ENCODE measurements at places on chromosomes 11 and 22.

DNA sequence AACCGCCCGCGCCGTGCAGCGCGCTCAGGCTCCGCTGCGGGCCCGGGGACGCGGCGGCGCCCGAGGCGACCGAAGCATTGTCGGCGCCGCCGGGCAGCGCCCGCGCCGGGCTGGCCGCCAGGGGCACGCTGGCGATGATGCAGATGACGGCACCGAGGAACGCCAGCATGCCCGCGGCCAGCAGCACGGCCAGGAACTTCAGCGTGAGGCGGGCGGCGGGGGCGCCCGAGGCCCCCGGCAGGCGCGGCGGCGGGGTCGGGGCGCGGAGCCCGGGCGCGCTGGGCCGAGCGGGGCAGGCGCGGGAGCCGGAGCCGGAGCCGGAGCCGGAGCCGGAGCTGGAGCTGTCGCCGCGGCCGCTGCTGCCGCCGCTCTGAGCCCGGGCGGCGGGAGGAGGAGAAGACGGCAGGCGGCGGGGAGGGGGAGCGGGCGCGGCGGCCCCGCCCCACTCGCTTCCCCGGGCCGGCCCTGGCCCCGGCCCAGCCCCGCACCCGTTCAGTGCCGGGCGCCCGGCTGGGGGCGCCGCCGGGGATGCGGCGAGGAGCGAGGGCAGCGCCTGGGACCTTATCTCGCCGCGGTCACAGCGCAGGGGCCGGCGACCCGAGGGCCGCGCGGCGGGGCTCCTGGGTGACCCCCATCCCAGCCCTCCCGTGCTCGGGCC, at the start of gene NPTXR:
Gene NPTXR (minus strand): TSS at position 372 of the 658 bp plus-strand sequence.
- DNase-seq = no peak

- no peak for DNase-seq
Measured at GRCh38 chr11:107848345-107848744, 10.2 kb downstream of the SLC35F2 start.

GRCh38 chr11:126362879-126363655, 7.6 kb downstream of the ST3GAL4 start:
- DNase-seq = no peak

DNA sequence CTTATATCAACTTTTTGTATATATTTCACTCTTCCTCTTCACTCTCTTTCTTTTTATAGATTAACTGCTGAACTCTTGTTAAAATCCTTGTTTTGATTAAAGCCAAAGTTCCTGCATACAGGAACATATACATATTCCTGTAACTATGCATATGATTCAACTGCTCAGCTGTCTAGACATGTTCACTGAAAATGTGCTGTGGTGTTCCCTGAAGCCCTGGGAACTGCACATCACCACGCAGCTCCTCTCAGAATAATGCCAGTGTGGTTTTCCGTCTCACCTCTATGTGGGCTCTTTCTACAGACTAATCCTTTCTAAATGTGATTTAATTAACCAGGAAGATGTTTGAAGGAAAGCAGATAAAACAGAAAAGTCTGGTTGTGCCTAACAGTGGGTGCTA, 25.6 kb upstream of the MMP12 start:
- DNase-seq = no peak

DNA sequence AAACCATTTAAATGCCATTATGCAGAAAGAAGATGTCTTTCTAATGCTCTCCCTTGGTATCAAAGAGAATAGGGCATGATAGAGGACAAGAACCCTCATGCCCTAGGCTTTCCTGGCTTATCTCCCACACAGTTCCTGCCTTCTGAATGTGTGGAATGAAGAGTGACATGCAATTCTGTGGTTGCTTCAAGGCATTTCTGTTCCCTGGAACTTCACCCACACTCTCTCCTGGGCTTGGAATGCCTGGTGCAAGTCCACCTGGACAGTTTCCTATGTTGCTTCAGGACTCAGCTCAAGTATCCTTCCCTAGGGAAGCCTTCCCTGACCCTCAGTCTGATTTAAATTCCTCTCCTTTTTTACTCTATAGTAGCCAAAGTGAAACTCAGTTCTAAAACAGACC, 53.8 kb upstream of the DRD2 start:
- DNase-seq = no peak

DNA sequence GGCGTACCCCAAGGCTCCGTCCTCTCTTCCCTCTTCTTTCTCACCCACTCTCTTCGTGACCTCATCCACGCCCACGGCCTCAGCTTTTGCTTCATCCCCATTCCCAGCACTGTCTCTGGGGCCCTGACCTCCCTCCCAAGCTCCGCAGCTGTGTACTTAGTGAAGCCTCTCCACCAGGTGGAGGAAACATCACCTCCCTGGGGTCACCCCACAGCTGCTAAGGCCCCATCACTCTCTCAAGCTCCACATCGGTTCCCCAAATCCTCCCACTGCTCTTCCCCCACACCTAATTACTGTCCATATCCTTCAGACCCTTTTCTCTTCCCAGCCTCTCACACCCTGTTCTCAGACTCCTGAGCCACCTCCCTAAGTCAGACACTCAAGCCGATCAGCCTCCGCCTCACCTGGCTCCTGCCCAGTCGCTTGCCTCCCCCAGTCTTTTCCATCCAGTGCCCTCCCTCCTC, 7.9 kb upstream of the SYT7 start:
- DNase-seq = no peak

DNA sequence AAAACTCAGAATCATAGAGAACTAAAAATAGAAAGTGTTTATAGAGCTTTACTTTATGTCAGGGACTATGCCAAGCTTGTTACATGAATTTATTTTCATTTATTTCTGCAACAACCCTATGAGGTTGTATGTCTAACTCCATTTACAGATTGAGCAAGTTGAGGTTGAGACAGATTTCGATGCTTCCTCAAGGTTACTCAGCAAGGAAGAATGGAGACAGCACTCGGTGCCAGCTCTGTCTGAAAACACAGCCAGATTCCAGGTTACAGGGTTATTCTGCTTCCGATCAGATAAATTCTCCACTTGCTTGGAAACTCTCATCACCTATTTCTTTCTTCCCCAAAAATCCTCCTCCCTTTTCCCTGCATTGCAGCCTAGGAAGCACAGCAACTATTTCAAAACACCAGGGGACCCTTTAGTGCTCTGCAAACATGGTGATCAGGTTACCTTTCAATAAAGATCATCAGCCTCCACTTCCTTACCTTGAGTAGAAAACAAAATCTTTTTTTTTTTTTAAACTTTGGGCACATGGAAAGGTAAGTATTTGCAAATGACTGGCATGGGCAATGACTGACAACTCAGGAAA, 7.0 kb downstream of the MMP3 start:
- DNase-seq = peak; percentile 32

GRCh38 chr11:14101388-14101787, 138.9 kb downstream of the SPON1 start:
- no peak for DNase-seq

DNA sequence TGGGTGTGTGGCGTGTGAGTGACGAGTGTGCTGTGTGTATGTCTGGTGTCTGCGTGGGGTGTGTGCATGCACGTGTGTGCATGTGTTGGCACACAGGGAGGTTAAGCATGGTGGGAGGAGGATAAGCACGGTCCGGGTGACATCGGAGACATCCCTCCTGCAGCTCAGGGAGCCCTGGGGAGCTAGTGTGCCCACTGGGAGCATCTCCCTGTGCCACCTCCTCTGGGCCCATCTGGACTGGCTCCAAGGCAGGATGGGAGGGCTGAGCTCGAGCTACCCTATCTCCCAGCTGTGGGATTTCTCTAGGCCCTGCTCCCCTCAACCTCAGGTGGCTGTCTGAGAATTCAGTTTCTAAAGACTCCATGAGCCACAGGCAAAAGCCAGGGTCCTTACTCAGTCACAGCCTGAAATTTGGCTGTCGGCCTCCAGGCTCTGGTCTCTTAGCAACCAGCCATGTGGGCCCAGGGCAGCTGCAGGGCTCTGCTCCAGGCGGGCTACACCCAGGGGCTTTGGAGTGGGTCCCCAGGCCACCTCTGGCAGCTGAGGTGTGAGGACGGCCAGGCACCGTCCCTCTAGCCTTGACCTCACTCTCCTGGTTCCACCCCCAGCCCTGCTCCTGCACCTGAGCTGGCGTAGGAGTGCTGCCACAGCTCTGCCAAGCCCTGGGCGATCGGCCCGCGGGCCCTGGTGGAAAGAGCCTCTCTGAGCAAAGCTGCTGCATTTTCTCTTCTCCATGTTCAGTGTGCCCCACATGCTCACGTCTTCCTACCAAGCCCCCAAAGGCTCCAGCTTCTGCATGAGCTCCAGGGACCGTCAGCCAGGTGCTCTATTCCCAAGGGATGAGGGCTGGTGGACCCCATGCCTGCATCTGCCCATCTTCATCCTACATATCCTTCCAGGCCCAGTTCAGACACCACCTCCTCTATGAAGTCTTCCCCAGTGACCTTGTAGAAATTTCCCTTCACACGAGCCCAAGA, 39.7 kb downstream of the RTL6 start:
- DNase-seq = no peak

GRCh38 chr11:134332189-134332631, 422 bp downstream of the GLB1L2 start:
- no peak for DNase-seq

- no peak for DNase-seq
Measured at GRCh38 chr11:15276621-15277020, 161.9 kb downstream of the INSC start.

GRCh38 chr22:17870407-17870806, 96.1 kb upstream of the BID start:
- DNase-seq = no peak

DNA sequence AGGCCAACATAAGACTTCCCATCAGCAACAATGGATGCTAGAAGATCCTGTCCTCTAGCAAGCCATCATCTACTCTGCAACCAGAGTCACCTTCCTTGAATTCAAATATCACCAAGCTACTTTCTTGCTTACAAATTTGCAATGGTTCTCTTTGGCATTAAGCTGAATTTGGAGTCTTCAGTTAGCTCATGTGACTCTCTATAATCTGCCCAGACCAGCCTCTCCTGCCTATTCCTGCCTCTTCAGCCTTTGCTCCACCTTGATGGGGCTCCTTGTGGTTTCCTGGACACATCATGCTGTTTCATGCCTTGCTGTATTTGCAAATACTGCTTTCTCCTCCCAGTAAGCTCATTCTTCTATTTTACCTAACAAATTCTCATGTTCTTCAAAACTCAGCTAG, 82.3 kb downstream of the RASSF10 start:
- DNase-seq = no peak

- no peak for DNase-seq
Measured at GRCh38 chr22:26047920-26048319, 121.3 kb upstream of the SEZ6L start.

GRCh38 chr11:132604431-132604830, 927.9 kb downstream of the OPCML start:
- no peak for DNase-seq

- DNase-seq = no peak
Measured at GRCh38 chr11:64499261-64500004, 91.6 kb upstream of the SLC22A12 start.

GRCh38 chr11:6572215-6572614, 31.2 kb downstream of the RRP8 start:
- DNase-seq = no peak

DNA sequence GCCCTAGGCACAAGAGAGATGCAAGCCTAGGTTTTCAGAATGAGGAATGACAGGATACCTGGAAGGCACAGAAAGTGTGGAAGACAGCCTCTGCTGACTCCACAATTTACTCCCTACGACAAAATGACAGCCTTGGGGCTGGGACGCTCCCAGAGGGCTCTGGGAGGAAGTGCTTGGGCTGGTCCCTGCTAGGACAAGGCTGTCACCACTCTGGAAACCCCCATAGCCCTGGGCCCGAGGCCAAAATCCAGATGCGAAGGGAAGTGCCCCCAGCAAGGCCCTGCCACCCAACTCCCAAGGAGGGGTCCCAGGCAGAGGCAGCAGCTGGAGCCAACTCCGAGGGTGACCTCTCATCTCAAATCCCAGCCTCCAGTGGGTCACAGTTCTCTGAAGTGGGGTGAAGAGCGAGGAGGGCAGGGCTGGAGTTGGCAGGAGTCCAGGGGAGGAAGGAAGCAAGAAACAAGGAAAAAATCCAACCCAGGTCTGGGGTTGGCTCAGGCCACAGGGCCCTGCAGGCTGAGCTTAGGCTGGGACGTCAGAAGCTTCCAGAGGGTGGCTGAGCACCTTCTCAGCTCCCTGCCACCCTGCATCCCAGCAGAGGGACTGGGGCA, 6.3 kb upstream of the CDC42EP2 start:
- DNase-seq = no peak

DNA sequence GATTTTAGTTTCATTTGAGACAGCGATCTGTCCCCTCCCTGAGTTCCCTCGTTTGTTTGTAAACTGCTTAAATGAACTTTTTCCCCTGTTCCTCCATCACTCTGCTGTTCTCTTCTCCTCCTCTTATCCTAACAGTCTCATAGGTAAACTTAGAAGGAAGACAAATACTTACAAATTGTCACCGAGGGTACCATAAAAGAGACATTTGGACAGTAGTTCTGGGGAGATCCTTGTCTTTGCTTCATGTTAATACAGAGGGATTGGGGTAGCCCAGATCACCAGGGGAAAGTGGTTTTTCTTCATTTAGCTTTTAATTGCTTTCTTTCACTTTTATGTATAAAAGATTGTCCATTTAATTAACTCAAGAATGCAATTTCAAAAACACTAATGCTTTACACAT, 46.1 kb downstream of the ZBTB16 start:
- DNase-seq = no peak

GRCh38 chr11:120021978-120022377, 115.9 kb downstream of the TRIM29 start:
- DNase-seq = no peak

GRCh38 chr11:13438291-13438690, 24.7 kb downstream of the BTBD10 start:
- no peak for DNase-seq

- DNase-seq = peak; percentile 64
Measured at GRCh38 chr22:41822317-41823057, 10.4 kb upstream of the SREBF2 start.

DNA sequence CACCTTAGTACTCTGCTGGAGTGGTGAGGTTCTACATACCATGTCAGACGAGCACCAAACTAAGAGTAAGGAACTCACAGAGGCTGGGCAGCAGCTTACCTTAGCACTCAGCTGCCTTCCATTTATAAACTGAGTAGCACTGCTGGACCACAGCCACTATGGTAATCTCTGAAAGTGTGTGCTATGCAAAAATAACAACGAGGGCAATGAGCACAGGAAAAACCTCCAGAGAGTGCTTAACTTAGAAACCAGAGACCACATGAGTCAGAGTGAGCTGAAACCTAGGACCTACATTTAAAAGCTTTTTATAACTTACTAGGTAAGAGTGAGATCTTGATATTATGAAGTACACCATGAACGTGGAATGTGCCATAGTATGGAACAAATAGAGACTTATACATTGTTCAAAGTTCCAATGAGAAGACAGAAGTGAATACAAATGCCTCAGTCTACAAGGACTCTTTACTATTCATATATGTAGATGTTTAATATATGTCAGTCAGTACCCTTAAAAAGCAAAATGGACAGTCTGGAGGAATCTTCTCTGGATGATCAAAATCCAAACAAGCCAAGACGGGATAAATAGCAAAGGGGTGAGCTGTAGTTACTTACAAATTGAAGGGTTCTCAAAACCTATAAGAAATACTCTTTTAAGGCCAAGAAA, 17.2 kb upstream of the CD59 start:
- DNase-seq = no peak

All from tibial nerve (tissue), 4 donors.